ENCODE measurements at places on chromosomes 5 and 9.

- DNase-seq = no peak
Observed at GRCh38 chr9:96133321-96134021, 168.5 kb downstream of the HSD17B3 start.

DNA sequence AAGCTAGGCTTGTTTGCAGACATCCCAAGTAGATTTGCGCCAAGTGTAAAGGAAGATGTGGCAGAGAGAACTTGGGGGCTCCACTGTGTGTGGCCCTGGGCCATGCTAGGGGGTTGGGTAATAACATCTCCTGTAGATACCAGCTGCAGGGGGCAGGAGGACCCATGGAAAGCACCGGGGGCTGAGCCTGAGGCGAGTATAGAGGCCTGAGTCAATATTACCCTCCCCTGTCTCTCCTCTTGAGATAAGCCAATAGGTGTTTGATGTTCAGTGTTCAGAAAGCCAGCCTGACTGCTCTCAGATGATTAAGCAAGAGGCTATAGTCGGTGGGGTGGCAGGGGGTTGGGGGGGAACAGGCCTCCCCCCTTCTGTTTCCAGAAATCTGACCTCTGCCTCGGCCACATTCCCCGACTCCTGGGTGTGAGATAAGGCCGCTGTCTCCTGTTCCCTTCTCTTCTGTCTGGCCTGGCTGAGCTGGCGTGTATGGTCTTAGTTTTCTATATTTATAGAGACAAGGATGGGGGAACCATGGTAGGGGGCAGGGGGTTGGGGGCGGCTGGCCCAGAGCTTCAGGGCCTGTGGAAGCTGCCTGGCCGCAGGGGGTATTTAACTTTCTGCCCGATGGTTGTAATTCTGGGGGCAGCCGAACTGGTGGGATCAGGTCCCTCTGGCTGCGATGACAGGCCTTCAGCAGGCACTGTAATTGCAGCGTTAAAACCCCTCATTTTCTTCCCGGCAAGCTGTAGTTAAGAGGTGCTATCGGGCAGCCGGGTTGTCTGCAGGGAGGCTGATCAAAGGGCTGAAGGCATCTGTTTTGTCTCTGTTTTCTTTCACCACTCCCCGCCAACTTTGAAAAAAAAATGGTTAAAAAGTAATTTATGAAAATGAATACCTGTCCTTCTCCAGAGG, 292.0 kb downstream of the NSG2 start:
- DNase-seq = no peak

- no peak for DNase-seq
Observed at GRCh38 chr5:16855485-16855884, 80.6 kb downstream of the MYO10 start.

DNA sequence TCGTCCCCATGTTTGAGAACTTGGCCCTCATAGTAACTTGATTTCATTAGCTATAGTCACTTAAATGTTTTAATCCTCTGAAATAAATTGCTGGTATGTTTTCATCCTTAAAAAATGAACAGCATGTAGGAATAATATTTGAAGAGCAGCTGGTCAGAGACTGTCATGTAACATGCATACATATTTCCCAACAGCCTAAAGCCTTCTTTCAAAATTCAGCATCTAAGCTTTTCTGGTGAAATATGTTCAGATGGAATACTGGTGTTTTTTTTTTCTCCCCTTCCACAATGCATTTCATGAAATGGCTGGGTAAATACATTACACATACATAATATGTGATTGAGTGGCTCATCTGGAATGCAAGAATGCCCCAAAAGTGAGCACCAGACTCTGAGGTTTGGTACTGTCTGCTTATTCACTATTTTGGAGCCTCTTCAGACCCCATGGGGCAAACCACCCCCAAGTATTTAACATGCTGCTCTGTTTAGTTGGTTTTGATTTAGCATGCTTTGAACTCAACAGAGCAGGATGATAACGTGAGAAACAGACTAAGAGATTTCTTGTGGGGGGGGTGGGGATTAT, 94.0 kb downstream of the SMARCA2 start:
- no peak for DNase-seq

GRCh38 chr9:130266236-130267098, 907 bp downstream of the HMCN2 start:
- DNase-seq = no peak

GRCh38 chr5:108579236-108579635, 168.5 kb upstream of the FER start:
- no peak for DNase-seq

GRCh38 chr9:86829496-86830046, 117.7 kb downstream of the GAS1 start:
- no peak for DNase-seq

DNA sequence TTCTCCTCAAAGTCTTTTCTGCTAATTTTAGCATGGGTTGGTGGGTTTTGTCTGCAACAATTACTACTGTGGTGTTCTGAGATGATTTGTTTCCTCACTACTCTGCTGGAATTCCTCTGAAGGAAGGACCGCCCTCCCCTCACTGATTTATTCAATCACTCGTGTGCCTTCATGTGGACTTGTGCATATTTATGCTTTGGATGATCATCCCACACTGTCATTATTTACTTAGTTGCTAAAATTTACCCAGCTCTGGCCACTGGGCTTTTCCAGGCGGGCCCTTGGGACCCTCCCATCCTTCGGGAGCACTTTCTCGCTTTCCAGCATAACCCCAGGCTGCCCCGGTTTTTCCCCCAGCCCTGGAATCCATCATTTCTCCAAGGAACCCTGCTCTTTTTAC, 41.7 kb upstream of the NKD2 start:
- no peak for DNase-seq

- no peak for DNase-seq
Observed at GRCh38 chr5:145941448-145942130, 5.2 kb downstream of the SH3RF2 start.

- no peak for DNase-seq
Observed at GRCh38 chr9:6214903-6215302, 704 bp upstream of the IL33 start.

DNA sequence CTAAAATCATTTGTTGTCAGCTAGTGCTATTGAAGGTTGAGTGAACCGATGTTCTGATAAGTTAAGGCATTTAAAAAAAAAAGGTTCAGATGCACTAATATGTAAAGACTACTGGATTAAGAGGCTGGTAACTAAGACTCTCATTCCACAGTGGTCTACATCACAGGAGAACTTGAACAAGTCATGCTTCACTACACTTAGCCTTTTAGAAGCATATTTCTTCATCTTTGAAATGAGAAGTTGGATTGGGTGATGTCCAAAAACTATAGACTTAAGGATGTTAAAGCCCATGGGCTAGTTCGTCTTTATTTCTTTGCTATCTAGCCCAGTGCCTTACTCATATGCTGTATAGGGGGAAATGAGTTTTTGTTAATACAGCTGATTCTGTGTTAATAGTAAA, 107.2 kb downstream of the NDUFS4 start:
- no peak for DNase-seq

DNA sequence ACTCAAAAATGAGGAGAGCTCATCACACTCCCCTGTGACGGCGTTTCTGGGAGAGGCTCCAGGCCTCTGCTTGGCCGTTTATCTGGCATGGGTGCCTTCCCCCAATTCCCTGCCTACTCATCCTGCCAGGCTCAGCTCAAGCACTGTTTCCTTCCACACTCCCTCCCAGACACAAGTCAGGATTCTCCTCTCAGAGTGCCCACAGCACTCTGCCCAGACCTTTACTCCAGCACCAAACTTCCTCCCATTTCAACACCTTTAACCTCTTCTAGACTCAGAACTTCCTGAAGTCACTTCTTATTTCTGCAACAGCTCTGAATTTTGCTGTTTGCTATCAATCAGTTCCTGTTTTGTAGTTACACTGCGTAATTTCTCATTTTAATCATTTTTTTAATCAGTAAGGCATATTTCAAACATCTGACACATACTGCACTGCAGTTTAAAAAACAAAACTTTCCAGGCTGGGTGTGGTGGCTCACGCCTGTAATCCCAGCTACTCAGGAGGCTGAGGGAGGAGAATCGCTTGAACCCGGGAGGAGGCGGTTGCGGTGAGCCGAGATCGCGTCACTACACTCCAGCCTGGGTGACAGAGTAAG, 16.0 kb downstream of the TRMO start:
- DNase-seq = no peak

DNA sequence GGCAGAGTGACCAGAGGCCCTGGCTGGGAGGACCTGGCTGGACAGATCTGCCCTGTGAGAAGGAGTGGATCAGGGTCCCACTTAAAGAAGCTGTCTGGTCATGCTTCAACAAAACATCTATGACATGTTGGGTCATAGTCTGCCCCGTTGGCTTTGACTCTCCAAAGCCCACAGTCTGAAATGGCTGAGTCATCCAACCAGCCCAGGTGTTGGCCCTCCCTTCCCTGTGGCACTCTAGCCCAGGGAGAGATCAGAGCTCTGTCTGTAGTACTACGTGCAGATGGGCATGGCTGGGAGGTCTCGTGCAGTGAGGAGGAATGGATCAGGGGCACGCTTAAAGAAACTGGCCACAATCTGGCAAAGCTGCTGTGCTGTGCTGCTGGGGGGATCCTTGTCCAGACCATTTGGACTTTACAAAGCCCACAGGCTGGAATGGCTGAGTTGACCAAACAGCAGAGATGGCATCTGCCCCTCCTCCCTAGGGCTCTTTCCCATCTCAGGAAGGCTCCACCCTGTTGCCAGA, 206.1 kb downstream of the TUSC1 start:
- no peak for DNase-seq

GRCh38 chr5:35815089-35815936, 41.4 kb upstream of the IL7R start:
- DNase-seq = no peak

GRCh38 chr9:32644698-32645097, 9.2 kb upstream of the TAF1L start:
- no peak for DNase-seq

DNA sequence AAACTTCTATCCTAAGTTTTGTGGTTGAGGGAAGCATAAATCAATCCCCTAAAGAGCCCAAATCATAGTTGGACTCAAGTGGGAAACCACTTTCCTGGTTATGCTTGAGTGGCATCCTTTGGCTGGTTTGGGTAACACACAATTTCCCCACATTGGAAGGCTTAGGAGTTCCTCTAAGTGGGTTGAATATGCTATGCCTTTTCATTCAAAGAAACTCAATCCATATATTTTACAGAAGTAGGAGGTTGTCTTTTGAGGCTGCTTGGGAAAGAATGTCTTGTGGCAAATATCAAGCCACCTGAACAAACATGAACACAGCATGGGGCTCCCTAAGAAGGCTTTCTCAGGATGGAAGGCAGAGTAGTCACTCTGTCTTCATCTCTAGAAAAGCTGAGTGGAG, 121.1 kb downstream of the SPATA31D1 start:
- DNase-seq = no peak

- no peak for DNase-seq
Observed at GRCh38 chr9:72445306-72445995, 76.0 kb upstream of the TMC1 start.

- DNase-seq = no peak
Observed at GRCh38 chr9:130264414-130265350, 878 bp upstream of the HMCN2 start.

DNA sequence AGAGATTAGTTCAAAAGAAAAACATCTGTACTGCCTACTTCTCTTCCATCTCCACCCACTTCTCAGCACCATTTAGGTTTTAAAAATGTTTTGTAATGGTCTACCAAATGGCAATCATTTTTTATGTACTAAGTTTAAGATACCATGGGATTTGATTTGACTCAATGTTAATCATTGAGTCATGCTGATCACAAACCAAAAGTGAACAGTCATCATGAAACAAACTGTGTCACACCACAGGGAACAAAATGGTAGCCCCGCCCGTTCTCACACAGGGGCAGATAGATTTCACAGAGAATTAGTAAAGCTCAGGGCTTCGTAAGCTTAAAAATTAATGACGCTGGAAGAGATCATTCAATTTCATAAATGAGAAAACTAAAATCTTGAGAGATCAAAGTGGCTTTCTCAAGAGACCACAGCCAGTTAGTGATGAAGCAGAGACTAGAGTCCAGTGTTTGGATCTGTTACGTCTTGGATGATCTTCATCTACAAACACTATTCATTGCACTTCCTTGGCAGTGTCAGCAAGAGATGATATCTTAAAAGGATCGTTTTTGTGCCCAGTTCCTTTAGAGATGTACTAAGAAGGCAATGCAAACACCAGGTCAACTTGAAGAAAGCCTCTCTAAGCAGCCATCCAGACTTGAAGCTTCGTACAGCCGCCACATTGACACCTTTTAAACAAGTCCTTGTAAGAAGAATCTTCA, 33.9 kb upstream of the TRIO start:
- peak; percentile 9 for DNase-seq

GRCh38 chr9:112447283-112447761, 39.3 kb upstream of the KIAA1958 start:
- no peak for DNase-seq

DNA sequence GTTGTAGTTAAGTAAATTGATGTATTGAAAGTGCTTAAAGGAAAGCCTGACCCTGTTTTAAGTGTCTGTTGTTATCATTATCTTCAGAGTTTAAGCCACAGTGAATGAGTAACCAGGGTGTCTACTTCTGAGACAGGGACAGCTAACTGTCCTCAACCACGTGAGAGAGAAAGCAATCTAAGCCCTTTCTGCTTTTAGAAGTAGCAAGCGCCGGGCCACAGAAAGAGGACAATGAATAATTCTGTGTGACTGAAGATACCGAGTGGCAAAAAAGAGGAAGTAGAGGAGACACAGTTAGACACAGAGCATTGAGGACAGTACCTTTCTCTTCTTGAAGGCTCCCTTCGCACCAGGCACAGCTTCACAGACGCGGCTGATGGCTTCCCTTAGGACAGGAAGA, 86.3 kb downstream of the S1PR3 start:
- DNase-seq = no peak

DNA sequence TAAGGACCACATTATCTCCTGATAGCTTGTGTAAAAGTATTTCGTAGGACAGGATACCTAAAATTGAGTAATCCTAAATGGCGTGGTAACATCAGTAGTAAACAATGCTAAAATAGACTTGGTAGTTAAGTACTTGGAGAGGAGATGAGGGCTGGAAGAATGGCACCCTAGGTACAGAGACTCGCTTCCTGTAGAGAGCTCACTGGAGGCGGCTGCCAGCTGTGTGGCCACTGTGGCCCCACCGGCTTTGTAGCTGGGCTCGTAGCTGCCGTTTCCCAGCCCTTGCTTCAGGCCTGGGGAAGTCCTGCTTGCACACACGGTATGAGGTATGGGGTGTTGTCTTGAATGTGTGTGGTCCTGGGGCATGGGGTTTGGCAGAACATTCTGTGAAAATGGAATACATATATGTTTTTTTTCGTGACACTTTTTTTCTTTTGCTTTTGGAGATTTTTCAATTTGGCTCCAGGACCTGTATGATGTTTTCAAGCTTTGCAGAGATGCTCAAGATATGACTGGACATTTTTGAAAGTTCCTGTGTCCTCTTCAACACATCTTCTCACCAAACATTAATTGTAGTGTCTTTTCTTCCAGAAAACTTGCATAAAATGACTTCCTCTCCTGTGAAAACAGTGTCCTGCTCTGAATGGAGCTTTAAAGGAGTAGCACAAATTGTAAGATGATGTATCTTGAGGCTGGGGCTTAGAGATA, 58.0 kb downstream of the RCL1 start:
- DNase-seq = no peak

Data from activated CD4-positive, alpha-beta T cell treated with anti-CD3 and anti-CD28 coated beads, Interleukin-2, amount 50 U/mL, for 24 hours (primary cell).